Stimulated activated CD8-positive, alpha-beta memory T cell treated with anti-CD3 and anti-CD28 coated beads, Interleukin-2, amount 100 ng/mL, for 1 hour (primary cell): ENCODE measurements at places on chromosomes 7 and 10.

GRCh38 chr10:75640381-75640780, 209.0 kb downstream of the LRMDA start:
- DNase-seq: no peak

DNA sequence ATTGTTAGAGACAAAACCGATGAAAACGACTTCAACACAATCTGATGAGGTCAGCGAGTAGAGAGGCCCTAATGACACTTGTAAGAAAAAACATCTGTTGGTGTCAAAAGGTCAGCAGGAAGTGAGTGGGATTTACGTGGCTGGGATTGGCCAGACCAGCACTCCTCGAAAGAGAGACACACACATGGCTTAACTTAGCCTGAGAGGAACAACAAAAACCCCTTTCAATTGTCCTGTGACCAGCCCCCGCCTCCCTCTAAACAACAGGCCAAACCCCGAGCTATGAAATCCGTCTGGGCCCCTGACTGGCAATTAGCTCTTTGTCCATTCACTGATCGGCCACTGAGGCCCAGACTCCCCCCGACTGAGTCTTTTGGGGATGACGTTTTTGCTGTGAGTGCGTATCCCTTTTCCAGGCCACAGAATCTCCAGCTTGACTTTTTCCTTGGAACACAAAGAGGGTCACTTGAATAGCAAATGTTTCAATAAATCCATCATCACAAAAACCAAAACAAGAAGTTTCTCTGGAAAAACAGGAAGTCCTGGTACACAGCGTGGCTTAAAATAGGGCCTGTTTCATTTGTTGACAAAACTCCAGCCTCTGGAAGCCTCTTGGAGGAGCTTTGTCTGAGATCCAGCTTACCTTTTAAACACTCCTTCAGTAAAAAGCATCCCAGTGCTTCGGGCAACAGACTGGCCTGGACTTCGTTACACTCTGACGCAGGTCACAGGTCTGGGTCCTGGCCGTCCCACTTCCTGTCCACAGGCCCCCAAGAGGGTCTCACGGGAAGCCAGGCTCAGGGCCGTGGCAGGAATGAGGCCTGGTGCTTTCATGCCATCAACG, 103.0 kb downstream of the CTBP2 start:
- DNase-seq: no peak

- no peak for DNase-seq
Measured at GRCh38 chr7:151142686-151143040, 24.8 kb downstream of the GBX1 start.

GRCh38 chr7:90961037-90961725, 303.1 kb upstream of the FZD1 start:
- no peak for DNase-seq

DNA sequence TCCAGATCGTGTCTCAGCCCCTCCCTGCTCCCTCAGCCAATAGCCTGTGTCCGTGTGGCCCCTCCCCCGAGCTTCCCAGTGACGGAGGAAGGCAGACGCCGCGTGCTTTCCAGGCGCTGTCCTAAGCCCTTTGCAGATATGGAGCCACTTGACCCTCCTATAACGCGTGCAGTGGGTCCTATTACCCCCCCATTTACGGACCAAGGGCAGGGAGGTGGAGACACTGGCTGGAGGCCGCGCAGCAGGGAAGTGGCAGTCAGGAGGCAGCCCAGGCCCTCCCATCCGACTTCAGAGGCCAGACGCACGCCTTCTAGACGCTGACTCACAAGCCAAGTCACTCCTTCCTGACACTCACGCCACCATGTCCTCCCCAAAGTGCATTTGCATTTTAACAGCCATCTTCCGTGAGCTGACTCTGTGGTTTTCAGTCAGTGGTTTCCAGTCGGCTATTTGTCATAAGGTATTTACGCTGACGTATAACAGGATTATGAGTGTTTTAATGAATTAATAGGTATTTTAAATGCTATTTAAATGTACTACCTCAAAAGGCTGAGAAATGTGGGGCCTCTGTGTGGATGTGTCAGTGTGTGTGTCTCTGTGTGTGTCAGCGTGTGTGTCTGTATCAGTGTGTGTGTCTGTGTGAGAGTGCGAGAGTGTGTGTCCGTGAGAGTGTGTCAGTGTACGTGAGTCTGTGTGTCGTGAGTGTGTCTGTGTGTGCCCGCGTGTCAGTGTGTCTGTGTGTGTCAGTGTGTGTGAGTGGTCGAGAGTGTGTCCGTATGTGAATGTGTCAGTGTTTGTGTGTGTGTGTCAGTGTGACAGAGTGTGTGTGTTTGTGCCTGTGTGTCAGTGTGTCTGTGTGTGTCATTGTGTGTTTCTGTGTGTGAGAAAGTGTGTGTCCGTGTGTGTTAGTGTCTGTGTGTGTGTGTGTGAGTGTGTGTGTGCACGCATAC, 92.0 kb upstream of the INSIG1 start:
- DNase-seq: peak; percentile 58
